ENCODE measurements at places on chromosomes 1 and 21.

DNA sequence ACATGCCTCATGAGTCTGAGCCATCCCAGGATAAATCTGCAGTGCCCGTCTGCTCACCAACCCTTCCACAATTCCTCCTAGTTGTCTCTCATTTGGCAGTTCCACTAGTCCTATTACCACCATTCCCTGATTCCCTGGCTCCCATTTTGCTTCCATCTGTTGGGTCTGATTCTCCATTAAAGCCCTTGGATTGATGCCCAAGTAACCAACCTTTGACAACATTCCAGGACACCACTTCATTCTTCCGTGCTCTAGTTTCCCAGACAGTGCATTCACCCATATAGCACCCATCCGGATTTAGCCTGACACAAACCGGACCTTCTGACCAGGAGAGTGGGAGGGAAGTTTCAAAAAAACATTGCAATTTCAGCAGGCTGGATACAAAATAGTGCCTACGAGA, 189.4 kb upstream of the PALMD start:
- DNase-seq: no peak

DNA sequence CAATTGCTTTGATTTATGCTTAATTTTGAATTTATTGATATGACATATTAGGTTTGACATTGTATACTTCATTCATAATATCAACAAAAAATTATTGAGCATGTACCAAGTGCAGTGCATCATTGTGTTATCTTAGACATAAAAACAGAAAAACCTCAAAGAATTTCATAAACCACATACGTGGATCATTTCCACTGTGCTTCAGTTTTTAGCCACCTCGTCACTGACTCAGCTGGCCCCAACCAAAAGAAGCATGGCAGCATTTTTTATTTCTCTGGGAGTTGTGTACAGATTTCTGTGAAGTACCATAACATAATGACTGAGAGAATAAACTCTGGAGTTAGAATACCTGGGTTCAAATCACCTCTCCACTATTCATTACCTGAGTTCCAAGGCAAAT, 95.6 kb upstream of the C1orf87 start:
- DNase-seq: no peak

- no peak for DNase-seq
These were observed 93.3 kb upstream of the WNT4 start for GRCh38 chr1:22236166-22236565.

DNA sequence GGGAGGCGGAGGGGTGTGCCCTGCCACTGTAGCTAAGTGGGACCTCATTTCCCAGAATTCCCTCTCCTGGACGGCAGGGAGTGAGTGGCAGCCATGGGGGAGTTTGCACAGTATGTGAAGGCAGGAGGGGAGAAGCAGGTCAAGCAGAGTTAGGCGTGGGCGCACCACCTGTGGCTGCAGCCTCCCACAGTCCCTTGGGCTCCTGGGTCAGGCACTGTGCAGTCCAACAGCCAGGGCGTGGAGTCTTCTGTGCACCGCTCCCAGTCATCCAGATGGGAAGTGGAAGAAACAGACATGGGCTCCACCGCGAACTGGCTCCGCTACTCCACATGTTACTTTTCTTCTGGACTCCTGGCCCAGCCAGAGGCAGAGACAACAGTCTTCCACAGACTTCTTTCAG, 85.4 kb upstream of the TIAM1 start:
- no peak for DNase-seq

GRCh38 chr1:54178296-54179070, 21.3 kb downstream of the CYB5RL start:
- DNase-seq: no peak

DNA sequence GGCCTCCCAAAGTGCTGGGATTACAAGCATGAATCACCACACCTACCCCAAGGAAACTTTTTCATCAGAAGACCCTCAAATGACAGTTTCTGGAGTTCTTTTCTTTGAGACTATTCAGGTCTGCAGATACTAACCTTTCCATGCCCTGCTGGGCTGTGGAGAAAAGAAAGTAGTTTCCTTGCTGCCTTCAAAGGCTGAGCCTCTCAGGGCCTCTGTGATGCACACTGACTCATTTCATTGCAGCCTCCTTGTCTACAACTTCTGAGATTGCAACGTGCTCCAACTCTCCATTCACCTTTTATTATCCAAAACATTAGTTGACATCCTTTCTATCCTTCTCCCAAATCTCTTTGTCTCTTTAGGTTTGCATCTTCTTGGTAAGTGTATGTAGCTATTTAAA, 8.8 kb upstream of the SAMSN1 start:
- DNase-seq: no peak
